Stimulated activated CD4-positive, alpha-beta T cell treated with anti-CD3 and anti-CD28 coated beads, TNF-alpha, amount 100 ng/mL, for 4 hours (primary cell): ENCODE measurements at places on chromosomes 2 and 18.
A peak's percentile ranks its signal among the peaks of the same experiment; 100 is the strongest.

- DNase-seq: no peak
Observed at GRCh38 chr2:64192125-64192479, 47.9 kb upstream of the PELI1 start.

GRCh38 chr2:241858206-241859016 is at the start of gene PDCD1:
PDCD1 (minus strand) TSS chr2:241858894; CDS start chr2:241858838, 56 bp downstream.
- peak; percentile 77 for DNase-seq

DNA sequence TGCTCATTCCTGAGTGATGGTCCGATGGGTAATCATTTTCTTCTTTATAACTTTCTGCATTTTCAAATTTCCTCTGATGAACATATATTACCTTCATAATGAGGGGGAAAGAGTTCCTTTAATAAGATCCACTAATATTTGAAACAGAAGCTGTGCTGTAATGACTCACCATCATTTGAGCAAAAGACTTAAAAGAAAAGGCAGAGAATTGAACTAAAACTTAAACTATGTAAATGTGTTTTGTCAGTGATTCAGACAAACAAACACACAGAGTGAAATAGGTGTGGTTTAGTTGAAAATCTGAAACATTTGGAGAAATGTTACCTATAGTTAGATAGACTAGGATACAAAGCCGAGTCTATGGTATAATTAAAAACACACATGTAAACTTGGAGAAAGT is 209.6 kb downstream of the STK39 start:
- no peak for DNase-seq

DNA sequence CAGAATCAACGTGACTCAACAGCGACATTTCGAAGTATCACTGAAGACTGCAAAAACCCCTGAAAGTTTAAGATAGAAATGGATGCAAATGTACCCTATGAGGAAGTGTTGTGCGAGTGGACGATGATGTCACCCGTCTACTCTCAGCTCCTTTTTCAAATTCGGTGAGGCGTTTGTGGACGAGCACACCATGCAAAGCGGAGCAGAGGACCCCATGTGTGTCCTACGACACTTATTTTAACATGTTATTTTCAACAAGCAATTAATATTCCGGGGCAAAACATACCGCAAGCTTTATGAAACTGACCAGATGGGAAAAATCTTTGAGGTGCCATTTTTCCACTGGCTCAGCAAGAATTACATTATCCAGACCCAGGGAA is 2.0 kb downstream of the PXDN start:
- DNase-seq: no peak

GRCh38 chr2:105864262-105864661 is 119.5 kb downstream of the NCK2 start:
- DNase-seq: no peak

GRCh38 chr2:58107803-58108710 is 61.5 kb downstream of the VRK2 start:
- DNase-seq: no peak

GRCh38 chr18:42559069-42559690 is 556.3 kb downstream of the RIT2 start:
- no peak for DNase-seq

- DNase-seq: no peak
Observed at GRCh38 chr2:44533508-44533907, 171.8 kb downstream of the CAMKMT start.

DNA sequence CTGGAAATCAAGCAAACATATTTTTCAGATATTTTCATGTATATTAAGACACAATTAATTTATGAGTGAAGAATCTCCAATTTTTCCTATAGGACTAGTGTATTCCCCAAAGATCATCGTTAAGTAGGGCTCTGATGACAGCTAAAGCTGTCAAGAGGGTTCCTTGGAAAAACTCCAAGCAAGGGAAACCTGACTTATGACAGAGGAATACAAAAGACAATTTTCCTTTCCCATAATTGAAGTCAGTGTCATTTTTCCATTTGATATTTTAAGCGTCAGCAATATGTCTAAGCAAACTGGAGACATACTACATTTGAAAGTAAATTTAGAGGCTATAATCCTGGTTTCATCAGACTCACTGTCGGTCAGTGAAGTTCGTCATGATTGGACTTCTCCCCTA is 36.1 kb downstream of the RIT2 start:
- no peak for DNase-seq

- no peak for DNase-seq
Observed at GRCh38 chr2:133737242-133737993, 169.2 kb upstream of the NCKAP5 start.

- no peak for DNase-seq
Observed at GRCh38 chr2:6081955-6082624, 389.9 kb downstream of the SOX11 start.

- no peak for DNase-seq
Observed at GRCh38 chr2:181682795-181683517, 2.6 kb upstream of the NEUROD1 start.
